ENCODE measurements at places on chromosomes 1 and 21.

- DNase-seq: no peak
Observed at GRCh38 chr1:23774174-23774880, 3.9 kb upstream of the PITHD1 start.

DNA sequence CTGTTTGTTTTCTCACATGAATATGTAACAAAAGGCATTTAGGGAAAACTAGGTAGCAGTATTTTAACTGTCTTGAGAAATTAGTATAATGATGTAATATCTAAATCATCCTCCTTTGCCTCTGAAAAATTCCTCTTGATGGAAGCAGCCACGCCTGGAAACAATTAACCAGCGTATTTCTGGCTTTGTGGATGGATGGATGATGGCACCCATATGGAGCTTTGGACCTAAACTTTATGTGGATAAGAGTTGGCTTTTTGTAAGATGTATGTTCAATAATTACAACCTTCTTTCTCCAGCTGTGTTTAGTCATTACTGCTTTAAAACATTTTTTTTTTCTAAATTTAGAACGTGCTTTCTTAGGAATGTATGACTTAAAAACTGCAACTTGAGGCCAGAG is 12.7 kb downstream of the CDCA8 start:
- DNase-seq: no peak

DNA sequence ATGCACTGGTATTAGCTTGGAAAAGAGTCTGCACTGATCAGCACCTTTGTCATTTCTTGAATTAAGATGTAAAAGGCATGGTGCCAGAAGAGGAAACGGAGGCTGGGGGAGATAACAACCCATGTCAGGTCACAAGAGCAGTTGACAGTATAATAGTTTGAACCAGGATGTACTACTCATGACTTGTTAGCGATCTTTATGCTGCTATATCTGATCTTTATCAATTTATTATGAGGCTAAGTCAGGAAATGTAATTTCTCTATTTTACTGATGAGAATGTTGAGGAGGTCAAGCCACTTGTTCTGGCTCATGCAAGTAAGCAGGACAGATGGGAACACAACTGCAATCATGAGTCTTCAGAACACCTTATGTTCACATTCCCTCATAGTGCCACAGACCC is 41.4 kb downstream of the RGS5 start:
- DNase-seq: no peak

- DNase-seq: no peak
Observed at GRCh38 chr1:14111121-14111520, 411.1 kb downstream of the PRDM2 start.

- DNase-seq: no peak
Observed at GRCh38 chr1:160370561-160371345, 3.9 kb downstream of the NHLH1 start.

GRCh38 chr1:156128654-156129597 is 14.4 kb downstream of the LMNA start:
- DNase-seq: no peak

- peak; percentile 43 for DNase-seq
Observed at GRCh38 chr1:232952514-232953499, 2.4 kb downstream of the NTPCR start.

DNA sequence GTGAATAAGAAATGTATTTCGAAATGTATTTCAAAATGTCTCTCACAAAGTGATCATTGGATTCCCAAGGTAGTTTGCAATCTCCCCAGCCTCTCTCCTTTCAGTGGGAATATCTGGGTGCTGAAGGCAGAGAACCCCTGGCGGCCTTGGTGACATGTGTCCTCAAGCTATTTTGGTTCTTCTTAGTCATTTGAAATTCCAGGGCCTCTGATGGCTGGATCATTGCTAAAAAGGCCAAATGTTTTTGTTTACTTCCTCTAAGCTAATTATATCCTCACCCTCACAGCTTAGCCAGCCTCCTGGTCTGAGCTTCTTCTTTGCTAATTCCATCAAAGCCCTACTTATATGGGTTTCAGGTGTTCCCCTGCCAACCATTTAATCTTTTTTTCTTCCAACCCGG is 71.2 kb downstream of the LRRC40 start:
- DNase-seq: no peak

- no peak for DNase-seq
Observed at GRCh38 chr1:61152066-61152465, 69.7 kb downstream of the NFIA start.

- no peak for DNase-seq
Observed at GRCh38 chr1:86965012-86965826, 50.8 kb downstream of the HS2ST1 start.

GRCh38 chr1:32068957-32069588 is 3.7 kb upstream of the TMEM39B start:
- no peak for DNase-seq

- peak; percentile 40 for DNase-seq
Observed at GRCh38 chr1:9651565-9652378, at the start of gene PIK3CD. PIK3CD (plus strand) TSS chr1:9651731; CDS start chr1:9710456, 58,725 bp downstream.

DNA sequence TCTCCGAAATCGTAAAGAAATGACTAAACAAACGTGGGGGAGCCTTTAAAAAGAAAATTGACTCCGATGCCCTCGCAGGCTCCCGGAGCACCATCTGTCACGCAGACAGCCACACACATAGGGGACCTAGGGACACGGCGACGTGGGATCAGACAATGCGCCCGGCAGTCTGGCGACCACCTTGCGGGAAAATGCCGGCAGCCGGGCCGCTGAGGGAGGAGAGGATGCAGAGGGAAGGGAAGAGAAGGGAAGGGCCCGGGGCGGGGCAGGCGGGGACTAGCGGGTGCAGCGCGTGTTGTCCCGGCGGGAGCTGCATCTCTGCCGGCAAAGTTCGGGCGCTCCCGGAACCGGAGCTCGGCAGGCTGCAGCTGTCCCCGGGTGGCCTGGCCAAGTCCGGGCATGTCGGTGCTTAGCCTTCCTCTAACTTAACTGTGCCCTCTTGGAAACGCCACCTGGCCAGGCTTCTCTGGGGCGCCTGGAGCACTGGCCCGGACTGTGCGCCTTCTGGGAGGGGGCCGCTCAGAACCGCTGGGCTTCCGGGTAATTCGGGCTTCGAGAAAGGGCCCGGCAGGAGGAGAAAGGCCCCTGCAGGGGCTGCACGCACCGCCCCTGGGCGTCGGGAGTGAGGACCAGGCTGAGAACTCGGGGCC is 1.8 kb downstream of the NHLH2 start:
- DNase-seq: no peak

- no peak for DNase-seq
Observed at GRCh38 chr21:35597750-35598339, 462.5 kb downstream of the SETD4 start.

DNA sequence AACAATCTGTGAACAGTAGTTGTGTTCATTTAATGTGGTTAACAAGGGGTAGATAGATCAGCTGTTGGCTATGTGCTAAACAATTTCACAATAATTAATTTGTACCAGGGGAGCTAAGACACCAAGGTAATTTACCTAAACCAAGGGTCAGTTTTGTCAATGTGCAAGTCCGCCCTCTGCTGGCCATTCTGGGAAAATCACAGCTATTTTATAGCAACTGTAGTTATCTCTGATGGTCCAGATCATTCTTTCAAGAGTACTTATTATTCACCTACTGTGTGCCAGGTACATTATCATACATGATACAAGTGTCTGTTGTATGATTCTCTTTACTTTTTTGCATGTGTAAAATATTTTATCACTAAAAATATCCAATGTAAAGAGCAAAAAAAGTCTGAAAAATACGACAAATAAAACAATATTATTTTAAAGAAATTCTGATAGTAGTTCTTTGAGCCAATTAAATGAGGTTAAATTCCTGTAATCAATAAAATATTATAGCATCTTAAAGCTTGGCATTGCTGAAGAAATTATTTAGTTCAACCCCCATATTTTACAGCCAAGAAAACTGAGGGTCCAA is 312.3 kb upstream of the FAM78B start:
- DNase-seq: no peak

DNA sequence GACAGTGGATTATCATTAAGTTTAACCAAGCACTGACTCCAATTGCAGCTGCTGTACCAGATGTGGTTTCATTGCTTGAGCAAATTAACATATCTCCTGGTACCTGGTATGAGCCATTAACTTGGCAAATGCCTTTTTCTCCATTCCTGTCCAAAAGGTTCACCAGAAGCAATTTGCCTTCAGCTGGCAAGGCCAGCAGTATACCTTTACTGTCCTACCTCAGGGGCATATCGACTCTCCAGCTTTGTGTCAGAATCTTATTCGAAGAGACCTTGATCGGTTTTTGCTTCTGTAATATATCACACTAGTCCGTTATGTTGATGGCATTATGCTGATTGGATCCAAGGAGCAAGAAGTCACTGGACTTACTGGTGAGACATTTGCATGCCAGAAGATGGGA is 9.5 kb upstream of the GTF2B start:
- no peak for DNase-seq

DNA sequence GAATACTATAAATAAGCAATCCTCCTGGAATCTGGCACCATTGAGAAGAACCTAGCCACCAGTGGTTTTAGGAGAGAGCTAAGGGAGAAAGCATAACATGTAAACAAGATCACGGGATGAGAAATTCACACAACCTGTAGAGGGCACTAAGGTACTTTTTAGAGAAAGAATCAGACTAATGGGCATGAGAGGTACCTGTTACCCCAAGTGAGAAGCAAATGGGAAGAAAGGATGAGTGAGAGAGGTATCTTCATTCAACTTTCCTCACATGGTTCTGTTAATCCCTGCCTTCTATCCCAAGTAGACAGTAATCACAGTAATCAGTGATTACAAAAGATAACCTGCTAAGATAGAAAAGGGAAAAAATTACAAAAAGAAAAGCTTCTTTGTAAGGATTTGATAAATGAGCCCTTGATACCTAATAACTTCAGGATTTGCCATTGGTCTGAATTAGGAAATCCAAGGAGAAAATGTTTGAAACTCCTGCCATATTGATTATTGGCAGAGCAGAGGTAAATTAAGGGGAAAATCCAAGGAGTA is 251.1 kb upstream of the ADGRL2 start:
- DNase-seq: no peak

DNA sequence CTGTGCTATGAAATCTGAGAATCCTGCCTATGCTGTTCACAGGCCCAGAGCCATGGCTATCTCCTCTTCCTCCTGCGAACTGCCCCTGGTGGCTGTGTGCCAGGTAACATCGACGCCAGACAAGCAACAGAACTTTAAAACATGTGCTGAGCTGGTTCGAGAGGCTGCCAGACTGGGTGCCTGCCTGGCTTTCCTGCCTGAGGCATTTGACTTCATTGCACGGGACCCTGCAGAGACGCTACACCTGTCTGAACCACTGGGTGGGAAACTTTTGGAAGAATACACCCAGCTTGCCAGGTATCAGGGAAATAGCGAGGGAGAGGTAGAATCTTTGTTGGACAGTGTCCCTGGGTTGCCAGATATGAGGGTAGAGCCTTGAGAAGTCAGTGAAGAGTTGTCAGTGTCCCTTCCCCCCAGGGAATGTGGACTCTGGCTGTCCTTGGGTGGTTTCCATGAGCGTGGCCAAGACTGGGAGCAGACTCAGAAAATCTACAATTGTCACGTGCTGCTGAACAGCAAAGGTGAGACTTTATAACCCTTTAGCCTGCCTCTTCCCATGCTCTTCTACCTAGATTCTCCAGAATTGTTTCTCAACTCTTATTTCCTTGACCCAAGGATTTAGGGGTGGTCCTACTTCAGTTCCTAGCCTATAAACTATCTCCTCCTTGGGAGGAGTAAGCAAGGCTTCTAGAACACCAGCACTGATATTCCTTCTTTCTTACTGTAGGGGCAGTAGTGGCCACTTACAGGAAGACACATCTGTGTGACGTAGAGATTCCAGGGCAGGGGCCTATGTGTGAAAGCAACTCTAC is 1.4 kb downstream of the NIT1 start:
- peak; percentile 46 for DNase-seq

DNA sequence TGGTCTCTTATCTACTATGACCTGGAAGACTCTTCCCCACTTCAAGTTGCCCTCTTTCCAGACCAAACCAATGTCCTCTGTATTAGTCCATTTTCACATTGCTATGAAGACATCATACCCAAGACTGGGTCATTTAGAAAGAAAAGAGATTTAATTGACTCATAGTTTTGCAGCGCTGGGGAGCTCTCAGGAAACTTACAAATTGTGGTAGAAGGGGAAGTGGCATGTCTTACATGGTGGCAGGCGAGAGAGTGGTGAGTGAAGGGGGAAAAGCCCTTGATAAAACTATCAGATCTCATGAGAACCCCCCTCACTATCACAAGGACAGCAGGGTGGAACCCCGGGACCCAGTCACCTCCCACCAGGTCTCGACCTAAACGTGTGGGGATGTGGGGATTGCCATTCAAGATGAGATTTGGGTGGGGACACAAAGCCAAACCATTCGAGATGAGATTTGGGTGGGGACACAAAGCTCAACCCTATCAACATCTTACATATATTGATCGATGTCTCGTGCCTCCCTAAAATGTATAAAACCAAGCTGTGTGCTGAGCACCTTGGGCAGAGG is 14.2 kb upstream of the AGPAT3 start:
- DNase-seq: no peak

- DNase-seq: no peak
Observed at GRCh38 chr21:42056468-42056867, 14.6 kb upstream of the UMODL1 start.

DNA sequence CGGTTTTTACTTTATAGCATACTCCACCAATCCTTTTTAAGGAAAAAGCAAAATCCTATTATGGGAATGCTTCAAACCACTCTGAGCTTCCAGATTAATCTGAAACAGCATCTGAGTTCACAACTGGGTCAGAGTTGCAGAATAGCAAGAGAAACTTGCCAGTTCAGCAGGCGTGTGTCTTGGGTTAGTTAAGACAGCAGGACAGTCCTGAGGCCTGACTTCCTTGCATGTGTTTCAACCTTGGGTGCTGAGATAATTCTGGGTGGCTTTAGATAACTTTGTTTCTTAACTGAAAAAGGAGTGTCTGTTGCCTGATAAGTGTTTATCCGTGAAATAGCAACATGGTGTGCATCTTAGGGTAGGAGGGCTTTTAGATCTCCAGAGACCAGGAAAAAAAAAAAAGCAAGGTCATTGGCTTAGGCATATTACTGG is 169.2 kb downstream of the DHRS3 start:
- no peak for DNase-seq

GRCh38 chr1:27111626-27112573 is 43.0 kb downstream of the SLC9A1 start:
- DNase-seq: peak; percentile 77

- DNase-seq: no peak
Observed at GRCh38 chr1:156496211-156496761, 4.3 kb downstream of the MEF2D start.

DNA sequence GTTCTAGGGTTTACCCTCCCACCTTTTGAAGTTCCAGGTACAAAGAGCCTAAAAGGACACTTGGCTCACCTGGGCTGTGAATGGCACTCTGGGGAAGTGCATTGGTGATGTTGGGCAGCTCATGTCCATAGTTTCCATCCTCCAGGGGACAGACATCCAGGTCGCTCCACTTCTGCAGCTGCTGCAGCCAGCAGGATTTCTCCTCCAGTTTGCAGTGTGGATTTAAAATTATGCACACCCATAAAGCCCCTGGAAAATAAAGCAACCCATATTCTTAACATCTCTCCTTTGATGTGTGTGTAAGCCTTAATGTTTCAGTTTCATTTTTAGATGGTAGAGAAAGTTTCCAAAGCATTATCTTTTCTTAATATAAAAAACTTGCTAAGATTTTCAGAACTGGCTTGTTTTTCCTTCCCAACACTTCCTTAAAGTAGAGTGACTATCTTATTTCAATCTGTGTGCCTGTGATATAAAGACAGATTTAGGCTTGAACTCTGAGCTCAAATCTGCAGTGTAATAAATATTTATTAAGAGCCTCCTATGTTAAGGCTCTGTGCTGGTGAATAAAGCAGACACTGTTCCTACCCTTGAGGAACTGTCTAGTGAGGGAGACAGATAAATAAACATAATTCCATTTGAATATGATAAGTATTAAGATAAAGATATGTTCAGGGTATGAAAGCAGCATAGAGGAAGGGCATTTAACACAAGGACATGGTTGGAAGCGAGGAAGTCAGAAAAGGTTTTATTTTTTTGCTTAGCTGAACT is 39.1 kb downstream of the UROD start:
- no peak for DNase-seq

All from 8988T (cell line).